ENCODE measurements at places on chromosomes 6 and 20.

- DNase-seq: no peak
Observed at GRCh38 chr6:142913036-142913510, 31.9 kb downstream of the HIVEP2 start.

- DNase-seq: no peak
Observed at GRCh38 chr6:161279677-161280415, 6.0 kb upstream of the AGPAT4 start.

- no peak for DNase-seq
Observed at GRCh38 chr6:28927846-28928245, 4.1 kb upstream of the TRIM27 start.

- no peak for DNase-seq
Observed at GRCh38 chr6:42973926-42974325, 5.1 kb downstream of the PEX6 start.

DNA sequence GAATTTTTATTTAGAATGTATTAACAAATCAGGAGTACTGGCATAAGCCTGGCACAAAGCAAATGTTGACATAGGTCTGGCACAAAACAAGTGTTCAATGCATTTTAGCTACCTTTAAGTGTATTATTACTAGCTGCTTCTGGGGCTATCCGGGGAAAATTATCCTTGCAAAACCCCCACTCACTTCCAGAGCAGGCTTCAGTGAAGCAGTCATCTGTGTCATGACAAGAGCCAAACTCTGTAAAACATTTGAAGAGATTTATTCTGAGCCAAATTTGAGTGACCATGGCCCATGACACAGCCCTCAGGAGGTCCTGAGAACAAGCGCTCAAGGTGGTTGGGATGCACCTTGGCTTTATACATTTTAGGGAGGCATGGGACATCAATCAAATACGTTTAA lies 6.4 kb upstream of the TRIM38 start:
- DNase-seq: no peak

DNA sequence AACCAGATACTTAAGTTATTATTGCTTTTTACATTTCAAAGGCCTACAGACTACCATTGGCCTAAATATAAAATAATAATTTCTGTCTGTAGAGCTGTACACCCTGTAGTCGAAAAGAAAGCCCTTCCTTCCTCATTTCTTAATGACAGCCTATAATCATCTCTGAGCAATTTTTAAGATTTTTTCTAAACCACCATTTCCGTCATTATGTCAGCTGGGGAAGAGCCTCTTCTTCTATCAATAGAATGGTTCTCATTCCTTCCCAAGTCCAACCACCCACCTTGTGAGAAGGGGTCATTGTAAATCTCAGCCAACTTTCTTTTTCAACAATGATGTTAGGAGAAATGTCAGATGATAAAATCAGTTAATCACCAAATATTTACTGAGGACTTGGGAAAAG lies 91.8 kb downstream of the PLEKHG1 start:
- no peak for DNase-seq

DNA sequence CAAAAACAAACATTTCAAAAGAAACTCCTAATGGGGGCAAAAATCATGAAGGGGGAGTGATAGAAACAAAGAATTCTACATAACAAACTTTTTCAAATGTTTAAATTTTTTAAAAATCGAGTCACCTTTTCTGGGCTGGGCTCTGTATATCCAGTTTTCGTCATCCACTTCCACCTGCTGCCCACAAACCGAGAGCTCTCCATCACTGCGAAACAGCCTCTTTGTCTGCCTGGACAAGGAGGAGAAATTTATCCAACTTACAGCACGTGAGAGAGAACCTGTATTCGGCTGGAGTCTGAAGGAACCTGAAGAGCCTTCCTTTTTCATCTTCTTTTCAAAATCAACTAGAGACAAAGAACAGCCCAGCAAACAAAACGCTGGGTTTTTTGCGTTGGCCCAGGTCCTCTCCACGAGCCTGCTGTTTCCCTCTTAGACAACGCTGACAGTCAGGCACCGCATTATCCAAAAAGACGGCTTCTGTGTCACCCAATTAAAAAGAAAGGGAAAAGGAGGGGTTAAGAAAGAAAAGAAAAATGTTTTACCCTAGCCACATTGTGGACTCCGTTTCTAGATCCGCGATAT lies 72.4 kb upstream of the NHSL1 start:
- DNase-seq: no peak

DNA sequence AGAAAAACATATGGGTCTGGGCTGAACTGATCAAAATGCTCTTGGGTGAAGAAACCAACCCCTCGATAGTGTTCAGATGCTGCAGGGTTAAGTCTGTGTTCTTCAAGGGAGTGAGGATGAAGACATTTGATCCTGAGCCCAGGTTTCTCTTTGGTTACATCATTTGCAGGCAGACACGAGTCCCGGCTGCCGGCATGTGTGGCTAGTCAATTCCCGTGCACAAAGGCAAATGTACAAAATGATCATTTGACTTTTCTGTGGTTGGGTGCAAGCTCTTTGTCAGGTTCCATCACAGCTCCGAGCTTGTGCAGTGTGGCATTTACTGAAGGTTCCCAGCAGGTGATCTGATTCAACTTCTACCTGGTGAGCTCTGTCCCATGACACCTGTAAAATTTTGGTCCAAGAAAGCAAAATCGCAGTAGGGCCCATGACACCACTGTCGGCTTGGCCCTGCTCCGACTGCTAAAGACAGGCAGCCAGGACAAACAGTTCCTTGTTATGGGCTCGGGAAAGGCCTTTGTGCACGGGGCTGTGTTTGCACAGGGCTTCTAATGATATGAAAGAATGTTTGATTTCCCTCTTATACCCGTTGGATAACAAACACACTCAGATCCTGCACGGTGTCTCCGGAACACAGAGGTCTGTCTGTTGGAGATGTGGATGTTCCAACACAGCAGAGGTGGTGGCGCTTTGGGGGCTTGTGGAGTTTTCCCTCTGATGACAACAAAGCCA lies 46.9 kb downstream of the GJA10 start:
- no peak for DNase-seq

DNA sequence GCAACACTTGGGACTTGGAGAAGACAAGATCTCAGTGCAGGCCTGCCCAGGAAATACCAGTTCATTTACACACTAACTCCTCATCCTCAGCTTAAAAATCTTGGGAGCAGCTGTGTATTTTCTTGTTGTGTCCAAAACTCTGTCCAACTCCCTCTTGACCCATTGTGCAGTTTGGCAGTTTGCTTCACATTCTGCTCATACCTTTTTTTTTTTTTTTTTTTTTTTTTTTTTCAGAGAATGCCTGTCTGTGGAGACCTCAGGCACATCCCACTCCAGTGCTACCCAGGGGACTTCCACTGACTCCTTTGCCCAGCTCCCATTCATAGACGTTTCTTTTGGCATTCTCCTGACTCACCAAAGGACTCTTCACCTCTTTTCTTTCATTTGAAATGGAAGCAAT lies 265.8 kb upstream of the TCF21 start:
- no peak for DNase-seq

DNA sequence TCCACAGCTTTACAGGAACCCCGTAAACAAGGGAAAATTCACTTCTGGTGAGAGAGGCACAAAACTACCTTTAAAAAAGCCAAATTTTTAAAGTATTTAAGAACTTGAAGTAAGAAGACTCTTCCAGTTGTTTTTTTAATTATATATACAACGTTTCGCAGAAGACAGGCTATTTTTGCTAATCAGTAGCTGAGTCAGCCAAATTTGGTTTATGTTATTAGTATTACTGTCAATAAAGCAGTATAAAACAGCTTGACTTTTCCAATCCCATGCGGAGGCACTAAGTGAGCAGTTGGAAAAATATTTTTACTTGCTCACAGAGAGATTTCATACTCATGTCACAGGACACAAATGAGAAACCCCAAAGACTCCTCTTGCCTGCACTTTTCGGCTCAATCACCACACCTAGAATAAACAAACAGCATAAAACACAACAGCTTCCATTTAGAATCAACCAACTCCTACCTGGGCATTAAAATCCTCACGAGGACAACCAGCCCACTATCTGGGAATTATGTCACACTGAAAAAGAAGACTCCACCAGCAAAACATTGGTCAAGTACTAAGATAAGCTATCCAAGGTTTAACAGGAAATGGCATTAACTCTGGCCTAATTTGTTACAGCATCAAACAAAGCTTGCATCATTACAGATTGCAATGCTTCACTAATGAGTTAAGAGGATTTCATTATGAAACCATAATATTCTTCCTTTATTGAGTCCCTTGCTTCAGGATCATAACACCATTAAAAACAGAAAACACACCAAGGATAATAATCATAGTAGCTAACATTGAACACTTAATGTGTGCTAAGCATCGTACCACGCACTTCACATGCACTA lies 26.3 kb downstream of the ELOVL5 start:
- DNase-seq: no peak

DNA sequence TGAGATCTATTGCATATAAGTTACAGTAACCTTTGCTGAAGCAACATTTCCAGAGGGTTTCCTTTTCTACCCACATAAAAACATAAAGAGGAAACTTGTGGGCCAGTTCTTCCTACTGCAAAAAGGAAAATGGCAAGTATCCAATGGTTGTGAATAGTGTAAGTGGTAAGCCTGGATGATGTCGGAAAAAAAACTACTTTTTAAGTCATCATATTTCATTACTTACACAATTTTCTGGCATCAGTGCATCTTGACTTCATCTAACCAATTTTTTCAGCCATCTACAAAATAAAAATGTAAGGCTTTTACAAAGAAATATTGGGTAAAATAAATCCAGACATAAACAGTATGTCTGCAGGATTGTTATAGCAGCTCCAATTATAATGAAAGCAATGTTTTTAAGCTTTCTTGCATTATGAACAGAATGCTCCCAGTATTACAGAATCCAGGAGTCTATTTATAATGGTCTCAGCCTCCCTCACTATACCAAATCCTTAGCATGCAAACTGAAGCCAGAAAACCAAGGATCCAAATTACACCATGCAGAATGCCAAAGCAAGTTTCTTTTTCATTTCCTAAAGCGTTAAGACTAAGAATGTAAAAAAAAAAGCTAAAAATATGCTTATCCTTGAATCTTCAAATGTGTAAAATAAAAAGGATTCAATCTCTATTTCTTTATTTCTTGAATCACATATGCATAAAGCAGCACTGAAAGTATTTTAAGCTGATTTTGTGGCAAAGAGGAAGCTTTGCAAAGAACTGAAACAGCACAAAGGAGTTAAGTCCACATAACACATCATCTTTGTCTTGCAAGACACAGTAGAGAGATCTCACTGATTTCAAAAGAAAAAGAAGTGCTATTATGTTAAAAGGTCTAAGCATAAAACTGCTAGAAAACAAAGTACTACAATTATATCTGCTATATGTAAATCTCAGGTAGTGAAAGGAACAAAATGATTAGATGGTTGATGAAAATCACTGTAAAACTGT lies 126.8 kb upstream of the HMGCLL1 start:
- no peak for DNase-seq

GRCh38 chr20:48314925-48315592 lies 512.7 kb downstream of the PREX1 start:
- DNase-seq: no peak

DNA sequence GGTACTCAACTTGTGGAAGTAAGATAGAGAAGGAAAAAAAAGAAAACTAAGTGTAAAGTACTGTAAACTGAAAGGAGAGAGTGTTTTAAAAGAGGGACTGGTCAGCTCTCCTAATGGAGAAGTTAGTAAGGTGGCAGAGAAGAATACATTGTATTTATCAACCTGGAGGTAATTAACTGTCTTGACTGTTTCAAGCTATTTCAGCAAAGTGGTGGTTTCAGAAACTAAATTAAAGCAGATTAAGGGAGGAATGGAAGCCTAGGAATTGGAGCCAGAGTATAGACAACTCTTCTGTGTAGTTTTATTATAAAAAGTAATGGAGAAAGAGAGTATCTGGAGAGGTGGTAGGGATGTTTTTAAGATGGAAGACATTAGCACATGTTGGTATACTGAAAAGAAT lies 2.7 kb upstream of the PHF10 start:
- DNase-seq: no peak

GRCh38 chr6:163916315-163917081 lies 502.0 kb downstream of the QKI start:
- DNase-seq: no peak

- DNase-seq: no peak
Observed at GRCh38 chr6:108768792-108769524, 79.3 kb upstream of the ARMC2 start.

DNA sequence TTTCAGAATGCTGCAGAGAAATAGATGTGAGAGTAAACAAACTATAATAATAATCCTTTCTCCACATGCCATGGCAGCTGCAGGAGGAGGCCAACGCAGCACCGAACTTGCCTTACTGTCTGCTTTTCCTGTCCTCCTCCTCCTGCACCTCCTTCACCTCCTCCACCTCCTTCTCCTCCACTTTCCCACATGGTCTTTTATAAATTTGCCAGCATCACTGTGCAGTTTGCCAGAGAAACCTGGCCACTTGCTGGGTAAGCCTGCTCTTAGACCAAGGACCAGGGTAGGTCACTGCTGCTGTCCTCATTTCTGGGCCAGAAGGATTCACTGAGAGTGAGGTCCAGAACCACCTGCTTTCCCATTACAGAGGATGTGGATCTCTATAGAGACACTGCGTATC lies 8.7 kb downstream of the SGK1 start:
- no peak for DNase-seq

DNA sequence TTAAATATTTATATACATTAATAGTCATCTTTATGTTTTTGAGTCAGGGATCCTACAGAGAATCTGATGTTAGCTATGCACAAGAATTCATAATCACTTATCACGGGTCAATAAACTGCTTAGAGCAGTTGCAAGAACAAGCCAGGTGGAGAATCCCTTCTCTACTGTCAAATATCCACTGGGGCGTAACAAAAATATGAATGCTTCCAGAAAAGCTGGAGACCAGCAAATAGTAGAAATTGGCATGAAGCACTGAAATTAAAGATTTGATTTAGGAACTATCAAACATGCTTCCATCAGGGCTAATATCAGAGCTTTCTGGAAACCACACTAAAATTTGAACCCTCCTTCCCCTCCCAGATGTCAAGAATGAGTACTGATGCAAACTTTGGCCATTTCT lies 37.3 kb downstream of the ADGRG6 start:
- DNase-seq: no peak

GRCh38 chr20:60203451-60203850 lies 245.2 kb downstream of the CDH26 start:
- no peak for DNase-seq
